Psoas muscle (tissue), 8 donors: ENCODE measurements at places on chromosomes 2 and 18. TPM values are rescaled to one million over a fixed set of nuclear protein-coding genes. Genes with fewer than 3 reads are reported as not detected.

The KCNE4 gene
- 1.7 TPM for total RNA-seq

DNA sequence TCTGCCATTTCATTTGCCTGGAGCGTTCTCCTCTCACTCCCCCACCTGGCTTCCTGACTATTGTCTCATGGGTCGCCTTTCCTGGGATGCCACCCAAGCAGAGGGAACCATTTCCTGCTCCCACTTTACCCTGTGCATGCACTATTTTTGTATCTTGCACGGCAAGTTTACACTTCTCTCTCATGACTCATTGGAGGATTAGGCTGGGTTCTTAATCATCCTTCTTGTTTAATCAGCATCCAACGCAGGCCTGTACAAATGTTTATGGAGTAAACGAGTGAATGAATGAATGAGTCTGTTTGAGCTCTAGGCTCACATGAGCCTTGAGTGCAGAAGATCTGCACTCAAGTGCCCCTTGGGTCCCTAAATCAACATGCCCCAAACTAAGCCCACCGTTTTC lies 3.8 kb upstream of the ARHGAP25 start:
- DNase-seq: no peak

- DNase-seq: no peak
These were observed 128.1 kb upstream of the AQP4 start for GRCh38 chr18:26993568-26993967.

The CCL20 gene
- 0.59 TPM for total RNA-seq

GRCh38 chr2:234308813-234309195 lies 188.1 kb downstream of the ARL4C start:
- no peak for DNase-seq

GRCh38 chr2:33395655-33396249 lies 80.7 kb upstream of the RASGRP3 start:
- peak; percentile 58 for DNase-seq

The LHCGR gene
- not detected for total RNA-seq

DNA sequence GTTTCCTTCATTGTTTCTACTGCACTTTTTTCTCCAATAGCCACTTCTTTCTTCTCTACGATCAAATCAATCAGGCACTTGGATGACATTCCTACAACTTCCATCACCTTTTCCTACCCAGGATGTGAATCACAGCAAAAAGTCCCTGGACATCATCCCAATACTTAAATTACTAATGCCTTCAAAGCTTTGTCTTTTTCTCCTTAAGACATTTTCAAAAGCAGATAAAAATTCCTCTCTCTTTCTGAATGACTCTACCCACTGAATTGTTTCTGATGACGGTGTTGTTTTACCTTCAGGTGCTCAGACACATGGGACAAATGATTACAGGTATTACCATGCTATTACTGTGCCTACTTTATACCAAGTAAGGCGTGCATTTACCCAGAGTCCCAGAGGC lies 500.9 kb downstream of the FBXO15 start:
- DNase-seq: no peak

GRCh38 chr18:55694291-55694690 lies 106.3 kb upstream of the TCF4 start:
- no peak for DNase-seq

GRCh38 chr2:1502891-1503304 lies 89.6 kb downstream of the TPO start:
- DNase-seq: no peak

- DNase-seq: no peak
These were observed 31.0 kb upstream of the WIPF1 start for GRCh38 chr2:174628528-174629169.
